ENCODE measurements at places on chromosomes 4 and X.

- DNase-seq = no peak
Measured at GRCh38 chr4:20386906-20387305, 135.2 kb downstream of the SLIT2 start.

- no peak for DNase-seq
Measured at GRCh38 chrX:63513825-63514568, 162.9 kb upstream of the SPIN4 start.

DNA sequence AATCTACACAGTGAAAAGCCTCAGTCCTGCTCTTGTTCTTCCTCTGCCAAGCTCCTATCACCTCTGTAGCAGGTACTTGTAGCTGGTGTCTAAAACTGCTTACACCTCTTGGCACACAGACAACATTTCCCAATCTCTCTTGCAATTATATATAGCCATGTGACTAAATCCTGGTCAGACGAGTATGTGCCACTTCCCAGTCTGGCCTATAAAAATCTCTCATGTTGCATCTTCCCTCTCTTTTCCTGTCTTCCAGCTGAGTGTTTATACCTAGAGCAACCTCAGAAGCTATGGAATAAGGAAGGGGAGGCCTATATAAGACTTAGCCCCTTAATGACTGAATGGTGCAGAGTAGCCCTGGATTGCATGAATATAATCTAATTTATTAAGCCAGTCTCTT, 105.8 kb downstream of the RNF150 start:
- DNase-seq = no peak

DNA sequence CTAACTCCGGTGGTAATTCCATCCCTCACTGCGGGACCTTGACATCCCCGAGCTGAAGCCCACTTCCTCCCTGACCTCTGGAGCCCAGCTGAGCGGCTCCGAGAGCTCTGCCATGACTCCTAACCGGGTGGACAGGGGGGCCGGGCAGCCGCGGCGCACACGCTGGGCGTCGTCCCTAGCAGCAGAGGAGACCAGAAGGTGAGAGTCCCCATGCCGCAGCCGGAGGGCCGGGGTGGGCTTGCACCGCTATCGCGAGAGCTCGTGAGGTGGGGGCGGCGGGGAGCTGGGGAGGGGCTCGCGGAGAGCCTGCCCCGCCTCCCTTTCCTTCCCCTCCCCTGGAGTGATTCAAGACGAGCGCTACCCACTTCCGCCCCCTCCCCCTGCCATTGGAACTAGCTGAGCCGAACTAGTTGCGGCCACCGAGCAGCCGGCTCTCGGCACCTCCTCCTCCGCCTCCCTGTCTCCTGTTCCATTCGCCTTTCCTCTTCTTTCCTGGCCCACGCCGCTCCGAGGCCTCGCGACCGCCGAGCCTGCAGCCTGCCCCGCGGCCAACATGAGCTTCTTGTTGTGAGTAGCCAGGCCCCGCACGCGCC, at the start of gene MOB1B:
TSS of gene MOB1B (plus strand) at position 386 of the 593 bp plus-strand sequence. CDS start at position 554, 168 bp downstream.
- peak; percentile 85 for DNase-seq

GRCh38 chr4:185722029-185722316, 90.0 kb downstream of the SORBS2 start:
- DNase-seq = no peak

DNA sequence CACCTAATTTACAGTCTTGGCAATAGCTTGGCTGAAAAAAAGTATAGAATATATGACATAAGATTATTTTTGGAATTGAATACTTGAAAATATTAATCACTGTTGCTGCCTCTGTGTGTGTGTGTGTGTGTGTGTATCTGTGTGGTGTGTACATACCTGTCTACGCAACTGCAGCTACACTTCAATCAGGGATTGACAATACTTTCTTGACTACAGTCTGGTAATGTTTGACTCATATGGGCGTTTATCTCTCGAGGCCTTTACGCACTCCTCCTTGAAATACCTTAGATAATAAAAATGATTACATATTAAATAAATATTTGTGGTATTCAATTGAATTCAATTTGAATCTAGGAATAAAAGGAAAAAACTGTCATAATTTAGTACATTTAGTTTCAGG, 565.2 kb downstream of the PCDH18 start:
- DNase-seq = no peak

DNA sequence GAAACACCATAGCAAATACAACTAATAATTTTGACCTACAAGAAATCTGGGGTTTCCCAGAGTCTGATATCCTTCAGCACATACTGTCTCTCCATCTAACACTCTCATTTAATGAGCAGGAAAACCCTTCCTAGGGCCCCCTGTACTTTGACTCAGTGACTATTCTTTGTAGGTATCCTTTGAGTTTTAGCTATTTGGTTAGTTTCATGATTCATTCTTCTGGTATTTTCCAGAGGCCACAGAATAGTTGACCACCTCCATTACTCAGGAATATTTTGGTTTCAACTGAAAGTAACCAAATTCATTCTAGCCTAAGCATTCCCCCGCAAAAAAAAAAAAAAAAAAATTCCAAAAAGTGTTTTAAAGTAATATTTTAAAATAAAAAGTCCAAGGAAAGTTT, 140.0 kb downstream of the IDS start:
- DNase-seq = peak; percentile 10

DNA sequence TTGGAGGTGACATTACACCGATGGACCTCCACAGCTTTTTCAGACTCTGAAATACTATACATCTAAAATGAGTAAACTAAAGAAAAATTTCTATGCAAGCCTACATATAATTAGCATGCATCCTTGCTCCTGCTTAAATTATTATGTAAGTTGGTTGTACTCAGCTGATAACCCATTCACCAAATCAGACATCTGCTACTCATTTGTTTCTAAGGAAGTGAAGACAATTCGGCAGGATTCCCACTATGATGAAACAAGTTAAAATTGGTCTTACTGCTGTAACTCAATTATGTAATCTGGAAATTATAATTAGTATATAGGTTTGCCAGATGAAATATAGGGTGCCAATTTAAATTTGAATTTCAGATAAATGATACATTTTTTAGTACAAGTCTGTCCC, 59.5 kb upstream of the FGF13 start:
- no peak for DNase-seq

- DNase-seq = no peak
Measured at GRCh38 chr4:5112333-5113095, 61.2 kb downstream of the STK32B start.

- no peak for DNase-seq
Measured at GRCh38 chr4:146379744-146380143, 142.0 kb downstream of the SLC10A7 start.

DNA sequence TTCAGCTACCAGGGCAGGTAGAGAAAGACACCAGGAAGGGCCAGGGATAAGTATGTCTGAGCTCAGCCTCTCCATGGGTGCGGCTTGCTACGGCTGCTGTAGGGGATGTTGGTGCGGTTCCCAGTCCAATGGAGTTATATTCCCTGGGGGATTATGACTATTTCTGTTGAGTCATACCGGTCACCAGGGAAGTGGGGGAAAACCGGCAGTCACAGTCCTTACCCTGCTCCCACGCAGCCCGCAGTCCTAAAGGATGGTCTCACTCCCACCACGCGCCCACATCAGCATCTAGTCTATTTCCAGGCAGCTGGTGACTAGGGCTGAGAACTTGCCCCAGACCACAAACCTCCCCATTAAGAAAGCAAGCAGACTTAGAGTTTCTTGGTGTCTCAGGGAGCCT, 191.6 kb downstream of the VEGFC start:
- DNase-seq = no peak

GRCh38 chr4:188722911-188723310, 583.7 kb downstream of the TRIML1 start:
- no peak for DNase-seq

DNA sequence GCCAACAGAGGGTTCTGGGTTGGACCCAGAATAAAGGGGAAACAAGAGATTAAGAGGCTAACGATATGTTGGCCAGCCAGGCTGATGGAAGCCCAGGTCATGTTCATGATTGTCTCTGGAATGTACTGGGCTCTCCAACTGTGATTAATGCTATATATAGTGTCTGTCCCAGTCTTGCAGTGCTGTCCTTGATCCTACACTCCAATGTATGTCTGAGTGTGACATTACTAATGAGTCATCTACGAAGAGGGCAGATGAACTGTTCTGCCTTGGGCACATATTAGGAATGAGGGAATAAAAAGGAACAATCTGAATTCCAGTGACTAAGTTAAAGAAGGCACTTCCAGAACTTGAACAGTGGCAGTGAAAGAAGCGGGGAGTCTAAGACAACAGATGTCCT, 142.1 kb downstream of the PDGFRA start:
- DNase-seq = no peak

GRCh38 chrX:69362856-69363255, 141.3 kb upstream of the NALF2 start:
- no peak for DNase-seq

DNA sequence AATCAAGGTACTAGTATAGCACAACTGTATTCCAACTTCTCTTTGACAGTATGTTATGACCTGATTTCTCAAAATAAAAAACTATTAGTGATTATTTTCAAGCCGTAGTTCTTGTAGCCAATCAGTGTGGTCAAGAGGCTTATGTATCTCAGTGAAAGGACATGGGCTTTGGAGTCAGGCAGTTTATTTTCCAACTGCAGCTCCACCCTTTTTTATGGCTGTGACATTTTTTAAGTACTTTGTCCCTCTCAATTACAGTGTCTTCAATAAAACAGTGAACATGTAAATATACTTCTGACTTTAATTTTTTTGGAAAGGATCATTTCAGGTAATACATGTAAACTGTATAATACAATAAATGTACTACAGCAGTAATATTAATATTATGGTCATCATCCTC, 30.0 kb downstream of the HTN1 start:
- no peak for DNase-seq

DNA sequence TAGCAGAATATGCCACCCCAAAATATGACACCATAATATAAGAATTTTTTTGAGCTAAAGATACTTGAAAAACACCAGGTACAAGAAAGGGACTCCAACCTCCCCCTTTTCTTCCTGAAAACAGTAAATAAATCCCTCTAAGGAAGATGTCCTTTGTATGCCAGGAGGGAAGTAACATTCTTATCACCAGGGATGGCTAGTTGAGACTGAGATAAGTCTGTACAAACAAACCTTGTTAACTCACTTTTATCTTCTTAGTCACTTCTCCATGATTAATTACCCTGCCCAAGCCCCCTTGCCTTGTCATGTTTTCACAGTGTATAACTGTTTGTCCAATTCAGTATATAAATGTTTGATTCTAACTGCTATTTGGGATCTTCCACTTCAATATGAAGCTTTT, 888.0 kb downstream of the PCDH18 start:
- DNase-seq = no peak

DNA sequence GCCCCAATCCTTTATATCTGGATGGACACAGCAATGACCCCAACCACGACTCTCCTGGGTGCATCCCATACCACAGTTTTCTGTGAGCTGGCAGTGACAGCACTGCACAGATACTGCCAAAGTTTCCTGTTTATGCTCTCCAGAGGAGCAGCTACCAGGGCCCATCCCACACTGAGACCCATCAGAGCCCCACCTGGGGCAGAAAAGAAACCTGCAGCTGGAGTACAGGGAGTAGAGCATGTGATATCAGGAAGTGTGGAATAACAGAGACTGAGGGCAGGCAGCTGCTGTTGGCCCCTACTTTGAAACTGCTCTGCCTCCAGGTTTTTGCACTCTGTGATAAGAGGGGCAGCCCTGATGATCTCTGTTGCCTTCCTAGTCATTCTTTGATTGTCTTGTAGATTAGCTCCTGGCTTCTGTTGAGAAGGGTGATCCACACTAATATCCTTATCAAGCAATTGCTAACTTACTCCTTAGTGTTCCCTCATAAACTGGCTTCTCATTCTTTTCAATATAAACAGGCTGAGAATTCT, 526.3 kb upstream of the TECRL start:
- DNase-seq = no peak

- no peak for DNase-seq
Measured at GRCh38 chr4:53150631-53151488, 215.0 kb downstream of the SCFD2 start.

GRCh38 chr4:106695501-106696262, 327.1 kb upstream of the GIMD1 start:
- DNase-seq = no peak

- DNase-seq = no peak
Measured at GRCh38 chr4:175511861-175512260, 300.2 kb downstream of the GPM6A start.

- DNase-seq = peak; percentile 27
Measured at GRCh38 chrX:2500091-2500802, 529 bp downstream of the DHRSX start.

DNA sequence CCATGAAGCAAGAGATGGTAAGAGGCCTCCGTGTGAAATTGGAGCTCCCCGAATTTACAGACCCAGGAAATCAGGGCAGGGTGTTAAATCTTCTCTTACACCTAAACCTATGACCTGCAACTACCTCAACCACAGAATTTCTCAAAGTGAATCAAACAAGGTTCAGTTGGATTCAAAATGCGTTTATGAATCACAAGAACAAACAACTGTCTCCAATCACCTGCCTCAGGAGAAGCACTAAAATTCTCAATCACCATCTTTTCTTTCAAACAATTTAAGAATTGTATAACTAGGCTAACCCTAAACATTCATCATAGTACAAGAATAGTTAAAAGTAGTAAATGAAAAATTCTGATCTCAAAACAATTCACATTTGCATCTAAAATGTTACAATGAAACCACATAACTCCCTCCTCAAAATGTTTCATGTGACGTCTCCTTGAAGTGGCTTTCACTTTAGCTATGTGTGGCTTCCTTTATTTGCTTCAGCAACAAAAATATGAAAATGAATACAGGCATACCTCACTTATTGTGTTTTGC, 19.2 kb downstream of the PPP3CA start:
- no peak for DNase-seq

DNA sequence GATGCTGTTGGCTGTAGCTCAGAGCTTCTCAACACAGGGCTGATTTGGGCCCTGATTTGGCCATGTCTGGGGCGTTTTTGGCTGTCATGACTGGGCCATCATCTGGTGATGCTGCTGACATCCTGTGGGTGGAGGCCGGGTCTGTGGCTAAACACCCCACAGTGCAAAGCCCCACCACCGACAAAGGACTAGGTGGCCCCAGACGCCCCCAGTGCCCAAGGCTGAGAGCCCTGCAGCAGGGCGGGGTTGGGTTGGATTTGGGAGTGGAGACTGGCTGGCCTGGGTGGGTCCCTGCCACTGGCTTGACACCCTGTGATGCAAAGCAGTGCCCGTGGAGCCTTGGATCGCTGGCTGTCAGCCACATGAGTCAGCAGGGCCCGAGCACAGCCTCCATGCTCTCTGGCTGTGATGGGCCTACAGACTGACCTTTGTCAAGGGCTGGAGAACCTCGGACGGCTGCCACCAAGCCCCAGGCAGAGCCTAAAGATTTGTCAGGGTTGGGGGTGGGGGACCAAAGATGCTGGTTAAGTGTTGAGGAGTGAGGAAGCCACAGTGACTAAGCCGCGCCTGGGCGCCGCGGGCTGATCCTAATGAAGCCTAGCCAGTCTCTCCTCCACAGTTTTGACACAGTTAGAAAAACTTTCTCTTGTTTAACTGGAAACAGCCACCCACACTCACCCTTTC, 28.3 kb downstream of the CYTL1 start:
- peak; percentile 64 for DNase-seq

GRCh38 chr4:68962868-68963267, 11.3 kb upstream of the UGT2A3 start:
- no peak for DNase-seq

GRCh38 chr4:88953400-88953799, 103.6 kb downstream of the FAM13A start:
- DNase-seq = no peak

- DNase-seq = no peak
Measured at GRCh38 chr4:128649575-128650205, 159.8 kb upstream of the JADE1 start.

GRCh38 chrX:130211415-130212186, 39.8 kb downstream of the RAB33A start:
- no peak for DNase-seq

- DNase-seq = no peak
Measured at GRCh38 chrX:1676866-1677265, 62.0 kb downstream of the ASMT start.

- DNase-seq = no peak
Measured at GRCh38 chr4:28443801-28444412, 1583.3 kb downstream of the STIM2 start.
